ENCODE measurements at places on chromosomes 2 and 18. TPM values are rescaled to one million over a fixed set of nuclear protein-coding genes. Genes with fewer than 3 reads are reported as not detected.
A peak's percentile ranks its signal among the peaks of the same experiment; 100 is the strongest.

GRCh38 chr2:31476511-31477180 is 62.1 kb upstream of the XDH start:
- no peak for DNase-seq

- no peak for DNase-seq
Measured at GRCh38 chr2:102120261-102120660, 22.3 kb upstream of the IL1R1 start.

DNA sequence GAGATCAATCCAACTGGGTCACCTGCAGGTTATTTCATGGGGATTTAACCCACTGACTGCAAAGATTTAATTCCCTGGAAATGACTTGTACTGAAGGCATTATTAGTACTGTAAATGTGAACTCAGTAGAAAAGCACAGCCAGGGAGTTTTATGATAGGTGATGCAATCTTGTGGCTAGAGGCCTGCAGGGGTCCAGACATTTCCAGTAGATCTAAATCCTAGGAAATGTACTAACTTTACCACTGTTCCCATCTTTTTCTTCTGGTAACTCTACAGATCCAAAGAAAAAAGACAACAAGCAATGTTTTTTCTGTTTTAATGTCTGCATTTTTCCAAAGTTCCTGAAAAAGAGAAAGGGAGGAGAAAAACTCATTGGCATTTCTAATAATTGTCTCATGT is 500.1 kb downstream of the ARHGAP15 start:
- no peak for DNase-seq

- peak; percentile 59 for DNase-seq
Measured at GRCh38 chr2:189580658-189581353, at the start of gene SLC40A1. Gene SLC40A1 (minus strand): TSS chr2:189580786. CDS start chr2:189580460, 326 bp downstream.

- DNase-seq, result no peak
Measured at GRCh38 chr18:23316988-23317387, 136.1 kb upstream of the RIOK3 start.

DNA sequence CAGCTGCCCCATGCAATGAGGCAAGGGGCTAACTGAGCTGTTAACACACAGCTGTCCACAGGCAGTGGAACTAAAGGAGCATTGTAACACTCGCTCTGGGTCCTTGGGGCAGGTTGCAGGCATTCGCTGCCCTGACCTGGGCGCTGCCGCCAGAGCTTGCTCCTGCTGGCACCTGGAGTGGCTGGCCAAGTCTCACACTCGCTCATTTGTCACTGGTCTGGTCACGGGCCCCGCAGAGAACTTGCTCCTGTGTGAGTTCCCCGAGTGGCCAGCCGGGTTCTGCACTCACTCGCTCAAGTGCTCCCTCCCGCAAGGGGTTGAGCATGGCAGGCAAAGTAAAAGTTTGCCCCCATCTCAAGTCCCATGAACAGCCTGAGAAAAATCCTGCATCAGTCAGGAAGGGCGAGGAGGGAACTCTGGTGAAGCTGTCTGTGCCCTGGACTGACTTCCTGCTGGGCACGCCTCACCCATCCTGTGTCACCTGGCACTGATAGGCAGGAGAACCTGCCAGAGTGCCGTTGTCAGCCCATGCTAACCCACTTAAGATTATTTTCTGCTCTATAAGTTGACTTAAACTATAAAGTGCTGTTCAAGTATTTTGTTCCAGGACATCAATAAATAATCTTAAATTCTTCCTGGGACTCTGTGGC is 934.8 kb upstream of the GYPC start:
- no peak for DNase-seq

- DNase-seq, result no peak
Measured at GRCh38 chr2:2026252-2026831, 282.0 kb upstream of the PXDN start.

- DNase-seq, result peak; percentile 73
Measured at GRCh38 chr2:25951071-25951547, 31.2 kb downstream of the KIF3C start.

DNA sequence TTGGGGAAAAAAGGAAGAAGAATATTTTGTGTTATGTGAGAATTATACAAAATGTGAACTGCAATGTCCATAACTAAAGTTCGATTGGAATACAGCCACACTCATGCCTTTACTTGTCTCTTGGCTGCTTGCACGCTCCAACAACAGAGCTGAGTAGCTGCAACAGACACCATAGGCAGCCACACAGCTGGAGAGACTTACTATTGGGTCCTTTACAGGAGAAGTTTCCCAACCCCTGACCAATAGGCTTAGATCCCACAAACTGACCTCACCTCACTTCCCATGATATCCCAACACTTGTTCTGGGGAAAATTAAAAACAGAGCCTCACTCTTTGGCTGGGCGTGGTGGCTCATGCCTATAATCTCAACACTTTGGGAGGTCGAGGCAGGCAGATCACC is 213.8 kb downstream of the SH3BP4 start:
- DNase-seq, result no peak

- no peak for DNase-seq
Measured at GRCh38 chr2:203670939-203671338, 35.5 kb upstream of the CD28 start.

GRCh38 chr2:83238111-83238510 is 1221.0 kb downstream of the SUCLG1 start:
- DNase-seq, result no peak

GRCh38 chr2:11379558-11379957 is 35.1 kb upstream of the ROCK2 start:
- no peak for DNase-seq

DNA sequence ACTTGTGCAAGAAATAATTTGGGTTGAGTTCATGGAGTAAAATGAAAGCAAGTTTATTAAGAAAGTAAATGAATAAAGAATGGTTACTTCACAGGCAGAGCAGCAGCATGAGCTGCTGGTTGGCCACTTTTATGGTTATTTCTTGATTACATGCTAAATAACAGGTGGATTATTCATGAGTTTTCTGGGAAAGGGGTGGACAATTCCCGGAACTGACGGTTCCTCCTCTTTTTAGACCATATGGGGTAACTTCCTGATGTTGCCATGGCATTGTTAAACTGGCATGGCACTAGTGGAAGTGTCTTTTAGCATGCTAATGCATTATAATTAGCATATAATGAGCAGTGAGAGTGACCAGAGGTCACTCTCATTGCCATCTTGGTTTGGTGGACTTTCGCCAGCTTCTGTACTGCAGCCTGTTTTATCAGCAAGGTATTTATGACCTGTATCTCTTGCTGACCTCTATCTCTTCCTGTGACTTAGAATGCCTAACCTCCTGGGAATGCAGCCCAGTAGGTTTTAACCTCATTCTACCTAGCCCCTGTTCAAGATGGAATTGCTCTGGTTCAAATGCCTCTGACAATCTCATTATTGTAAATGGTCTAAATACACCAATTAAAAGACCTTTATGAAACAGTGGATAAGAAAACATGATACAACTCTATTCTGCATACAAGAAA is 114.1 kb upstream of the FIGN start:
- DNase-seq, result no peak

GRCh38 chr2:110124939-110125691 is 9.5 kb upstream of the MALL start:
- no peak for DNase-seq

DNA sequence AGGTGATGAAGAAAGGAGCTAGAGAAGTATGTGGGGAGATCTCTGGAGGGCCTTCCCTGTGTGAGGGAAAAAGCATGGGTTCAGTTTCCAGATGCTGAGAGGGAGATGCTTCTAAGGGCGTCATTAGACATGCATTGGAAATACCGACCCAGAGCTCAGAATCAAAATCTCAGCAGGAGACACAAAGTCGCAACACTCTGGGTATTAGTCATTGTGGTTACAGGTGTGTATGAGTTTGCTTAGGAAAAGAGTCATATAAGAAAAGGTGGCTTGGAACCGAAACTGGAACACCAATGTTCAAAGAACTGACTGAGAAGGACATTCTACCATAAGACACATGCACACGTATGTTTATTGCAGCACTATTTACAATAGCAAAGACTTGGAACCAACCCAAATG is 477.1 kb downstream of the FBXO15 start:
- no peak for DNase-seq

DNA sequence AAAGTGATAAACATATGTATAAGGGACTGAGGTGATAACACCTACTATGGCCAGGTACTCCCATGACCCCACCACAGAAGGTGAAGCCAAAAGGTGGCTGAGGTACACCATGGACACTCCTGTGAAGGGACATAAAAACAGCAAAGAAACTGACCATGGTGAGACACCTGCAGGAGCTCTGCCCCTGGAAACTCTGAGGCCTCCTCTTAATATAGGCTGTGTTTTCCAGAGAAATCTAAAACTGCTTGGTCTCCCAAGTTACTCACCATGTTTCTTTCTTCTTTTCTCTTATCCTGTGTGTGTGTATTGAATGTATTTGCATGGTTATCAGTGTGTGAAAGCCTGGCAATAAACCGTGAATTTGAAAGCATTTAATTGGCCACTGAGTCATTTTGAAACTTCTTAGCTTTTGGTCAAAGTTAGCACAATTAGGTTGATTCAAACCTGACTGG is 739.3 kb upstream of the GCFC2 start:
- DNase-seq, result no peak

GRCh38 chr18:62498616-62499262 is 24.1 kb upstream of the ZCCHC2 start:
- DNase-seq, result no peak

- no peak for DNase-seq
Measured at GRCh38 chr2:159640176-159640575, 23.8 kb upstream of the BAZ2B start.

- no peak for DNase-seq
Measured at GRCh38 chr2:189305291-189305943, 125.9 kb upstream of the COL5A2 start.

GRCh38 chr18:67514465-67514864 is 2.1 kb downstream of the DSEL start:
- no peak for DNase-seq

GRCh38 chr2:189236066-189236465 is 56.5 kb upstream of the COL5A2 start:
- no peak for DNase-seq

DNA sequence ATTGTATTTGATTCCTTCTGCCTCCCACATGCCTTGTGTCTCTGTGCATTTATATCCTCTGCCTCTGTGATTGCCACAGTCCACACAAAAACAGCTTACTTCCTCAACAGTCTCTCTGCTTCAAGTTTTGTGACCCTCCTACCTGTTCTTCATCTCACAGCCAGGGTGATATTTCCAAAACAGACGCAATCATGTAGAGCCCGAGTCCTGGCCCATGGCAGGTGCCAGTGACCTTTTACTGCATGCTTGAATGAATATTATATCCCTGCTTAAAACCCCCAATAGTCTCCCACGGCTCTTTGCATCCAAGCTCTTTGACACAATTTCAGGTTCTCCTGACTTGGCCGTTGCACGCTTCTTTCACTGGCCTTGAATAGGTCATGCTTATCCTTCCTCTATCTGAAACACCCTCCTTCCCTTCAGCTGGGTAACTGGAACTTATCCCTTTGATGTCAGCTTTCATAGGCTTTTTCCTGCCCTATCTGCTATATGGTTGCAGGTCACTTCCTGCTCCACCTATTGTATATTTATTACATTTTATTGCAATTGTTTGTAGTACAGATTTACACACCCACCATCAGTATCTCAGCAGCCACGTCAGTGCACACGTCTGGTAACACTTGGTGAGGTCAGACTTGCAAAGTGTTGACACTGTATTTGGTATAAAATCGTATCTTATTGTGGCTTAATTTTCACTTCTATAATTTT is 29.7 kb upstream of the IL1B start:
- no peak for DNase-seq

GRCh38 chr2:196276421-196276820 is 105.0 kb upstream of the STK17B start:
- no peak for DNase-seq

DNA sequence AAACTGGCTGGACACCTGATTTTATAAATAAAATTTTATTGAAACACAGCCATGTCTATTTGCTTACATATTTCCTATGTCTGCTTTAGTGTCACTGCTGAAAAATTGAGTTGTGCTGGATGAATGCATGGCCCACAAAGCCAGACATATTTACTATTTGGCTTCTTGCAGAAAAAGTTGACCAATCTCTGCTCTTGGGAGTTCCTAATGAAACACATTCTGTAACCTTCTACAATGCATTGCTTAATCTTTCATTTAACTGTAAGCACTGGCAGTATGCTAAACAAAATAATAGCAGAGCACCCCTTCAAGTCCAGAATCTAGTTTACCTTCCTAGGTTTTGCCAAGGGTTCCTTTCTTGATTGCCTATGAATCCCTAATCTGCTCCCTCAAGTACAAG is 17.7 kb upstream of the SERPINB7 start:
- DNase-seq, result no peak

GRCh38 chr2:11656671-11657101 is 13.3 kb downstream of the NTSR2 start:
- DNase-seq, result no peak

DNA sequence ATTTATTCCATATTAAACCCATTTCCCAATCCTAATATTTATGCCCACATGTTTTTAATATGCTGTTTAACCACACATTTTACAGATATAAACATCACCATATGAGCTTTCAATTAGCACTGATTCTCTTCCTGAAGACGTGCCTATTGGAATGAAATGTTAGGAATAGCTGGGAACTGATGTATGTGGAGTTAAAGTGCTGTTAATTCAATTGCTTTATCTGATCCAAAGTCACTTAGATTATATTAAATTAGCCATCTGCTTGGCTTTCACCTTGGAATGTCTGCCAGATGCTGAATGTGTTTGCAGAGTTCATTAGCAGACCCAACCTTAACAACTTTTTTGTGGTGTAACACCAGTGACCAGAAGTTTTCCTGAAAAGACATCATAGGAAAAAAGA is 942.9 kb upstream of the KLHL29 start:
- DNase-seq, result no peak

GRCh38 chr18:38801640-38802039 is 1236.0 kb upstream of the CELF4 start:
- no peak for DNase-seq

GRCh38 chr2:239433777-239434403 is 33.1 kb upstream of the HDAC4 start:
- no peak for DNase-seq

Gene GALNT5
- total RNA-seq, result 0.20 TPM

Gene ANKRD62
- not detected for total RNA-seq

Gene GPR39
- total RNA-seq, result 0.25 TPM

Gene IKZF2
- total RNA-seq, result 7.6 TPM

Gene MAP2
- total RNA-seq, result 123 TPM

Gene BMP10
- not detected for total RNA-seq

Gene GNAL
- total RNA-seq, result 20.4 TPM

Gene MOGAT1
- not detected for total RNA-seq

Gene SLC23A3
- total RNA-seq, result 1.5 TPM

Gene CYP20A1
- 22.1 TPM for total RNA-seq

Gene TRABD2A
- 0.84 TPM for total RNA-seq

Gene PAIP2B
- 7.4 TPM for total RNA-seq

Gene AMER3
- 1.4 TPM for total RNA-seq

Gene LYG1
- total RNA-seq, result 1.9 TPM

Gene DYNAP
- not detected for total RNA-seq

Gene ICA1L
- 15.1 TPM for total RNA-seq

Gene UGT1A5
- total RNA-seq, result not detected

Gene ANO7
- 3.2 TPM for total RNA-seq

Measured in neural crest cell (in vitro differentiated cells).